ENCODE measurements at places on chromosomes 11 and 22.

DNA sequence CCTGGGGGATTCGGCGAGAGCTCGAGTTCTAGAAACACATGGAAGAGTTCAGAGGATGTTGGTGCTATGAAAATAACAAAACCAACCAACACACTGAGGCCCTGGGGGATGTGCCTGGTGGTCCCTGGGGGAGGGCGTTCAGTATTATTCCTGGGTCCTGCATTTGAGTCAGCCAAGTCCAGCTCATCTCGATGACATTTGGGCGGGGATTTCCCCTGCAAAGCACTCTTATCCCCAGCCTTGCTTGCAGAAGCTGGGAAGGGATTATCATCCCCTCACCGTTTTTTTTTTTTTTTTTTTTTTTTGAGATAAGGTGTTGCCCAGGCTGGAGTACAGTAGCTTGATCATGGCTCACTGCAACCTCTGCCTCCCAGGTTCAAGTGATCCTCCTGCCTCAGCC, 2.1 kb upstream of the SMIM38 start:
- DNase-seq, result no peak

DNA sequence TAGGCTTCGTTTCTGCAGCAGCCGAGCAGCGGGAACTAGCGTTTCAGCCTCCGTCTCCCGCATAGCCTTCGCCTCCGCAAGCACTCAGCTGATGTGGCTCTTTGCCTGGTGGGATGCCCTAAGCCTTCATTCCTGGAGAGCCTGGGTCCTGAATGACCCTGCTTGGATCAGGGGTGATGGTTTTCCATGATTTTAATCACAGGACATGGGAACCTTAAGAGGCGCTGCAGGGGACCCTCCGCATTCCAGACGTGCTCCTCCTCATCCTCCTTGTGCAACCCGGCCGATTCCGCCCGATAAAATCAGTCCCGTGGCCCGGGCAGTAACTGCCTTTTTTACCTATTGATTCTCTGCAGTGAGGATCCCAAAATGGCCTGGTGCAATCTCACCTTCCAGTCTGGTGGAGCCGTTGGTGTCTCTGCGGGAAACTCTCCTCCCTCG, 8.2 kb downstream of the C11orf21 start:
- no peak for DNase-seq

- no peak for DNase-seq
Measured at GRCh38 chr11:83078269-83078668, 6.6 kb upstream of the RAB30 start.

- no peak for DNase-seq
Measured at GRCh38 chr11:62556875-62557631, 10.4 kb upstream of the AHNAK start.

DNA sequence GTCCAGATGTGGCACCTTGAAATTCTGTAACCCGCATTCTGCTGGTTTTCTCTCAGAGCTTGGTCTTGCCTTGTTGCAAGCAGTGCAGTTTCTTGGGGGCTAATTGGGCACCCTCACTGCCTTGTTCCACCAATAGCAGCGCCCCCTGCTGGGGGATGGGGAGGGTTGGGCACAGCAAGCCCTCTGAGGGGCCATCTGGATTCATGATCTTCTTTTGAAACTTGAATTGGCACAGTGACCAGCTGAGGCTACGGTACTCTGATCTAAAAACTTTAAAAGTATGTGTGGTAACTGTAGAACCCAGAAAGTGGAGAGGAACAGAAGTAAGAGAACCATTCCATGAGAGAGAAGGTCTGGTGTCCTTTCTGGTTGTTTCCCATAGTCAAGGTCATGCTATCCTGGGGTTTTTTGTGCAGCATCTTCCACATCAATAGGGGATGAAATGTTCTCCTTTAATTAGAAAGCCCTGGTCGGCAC, 64.2 kb downstream of the MED15 start:
- peak; percentile 72 for DNase-seq

- no peak for DNase-seq
Measured at GRCh38 chr11:57303280-57303989, 21.3 kb downstream of the TNKS1BP1 start.

DNA sequence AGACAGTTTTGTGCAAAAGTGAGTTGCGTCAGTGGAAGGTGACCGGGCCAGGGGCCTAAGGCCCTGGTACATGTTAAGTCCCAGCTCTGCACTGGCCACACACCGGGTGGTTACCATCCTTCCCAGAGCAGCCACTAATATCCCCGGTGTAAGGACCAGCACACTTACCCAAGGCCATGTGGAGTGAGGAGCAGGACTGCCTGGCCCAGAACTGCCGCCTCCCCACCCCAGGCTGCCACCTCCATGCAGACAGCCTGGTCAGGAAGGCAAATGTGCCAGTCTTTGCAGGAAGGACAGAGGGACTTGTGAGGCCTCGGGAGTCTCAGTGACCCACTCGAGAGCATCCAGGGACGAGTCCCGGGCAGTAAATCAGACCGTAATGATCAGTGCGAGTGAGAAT, 102.9 kb downstream of the MORC2 start:
- DNase-seq, result no peak

GRCh38 chr11:62666259-62666926, 1.3 kb downstream of the CSKMT start:
- DNase-seq, result no peak

- DNase-seq, result no peak
Measured at GRCh38 chr11:102879801-102880200, 5.0 kb upstream of the MMP12 start.

- no peak for DNase-seq
Measured at GRCh38 chr11:46259971-46260560, 17.4 kb upstream of the CREB3L1 start.

GRCh38 chr11:131137046-131137445, 220.8 kb upstream of the SNX19 start:
- no peak for DNase-seq

- no peak for DNase-seq
Measured at GRCh38 chr11:2815762-2816496, 69.6 kb downstream of the CDKN1C start.

DNA sequence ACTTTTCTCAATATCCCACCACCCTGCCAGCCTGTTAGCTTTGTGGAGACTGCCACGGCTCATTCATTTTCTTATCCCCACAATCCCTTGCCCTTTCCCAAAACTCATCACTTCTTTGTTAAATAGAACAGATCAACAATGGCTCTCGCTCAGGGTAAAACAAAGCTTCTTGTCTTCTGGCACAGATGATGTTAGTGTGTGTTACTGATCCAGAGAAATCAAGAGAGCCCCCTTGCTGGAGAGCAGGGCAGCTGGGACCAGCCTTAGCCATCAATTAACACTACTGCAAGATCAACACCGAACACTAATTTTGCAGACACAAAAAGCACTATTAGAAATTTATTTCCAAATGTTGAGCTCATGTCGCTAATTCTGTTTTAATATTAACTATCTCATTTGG, 420.9 kb downstream of the TENM4 start:
- DNase-seq, result no peak

DNA sequence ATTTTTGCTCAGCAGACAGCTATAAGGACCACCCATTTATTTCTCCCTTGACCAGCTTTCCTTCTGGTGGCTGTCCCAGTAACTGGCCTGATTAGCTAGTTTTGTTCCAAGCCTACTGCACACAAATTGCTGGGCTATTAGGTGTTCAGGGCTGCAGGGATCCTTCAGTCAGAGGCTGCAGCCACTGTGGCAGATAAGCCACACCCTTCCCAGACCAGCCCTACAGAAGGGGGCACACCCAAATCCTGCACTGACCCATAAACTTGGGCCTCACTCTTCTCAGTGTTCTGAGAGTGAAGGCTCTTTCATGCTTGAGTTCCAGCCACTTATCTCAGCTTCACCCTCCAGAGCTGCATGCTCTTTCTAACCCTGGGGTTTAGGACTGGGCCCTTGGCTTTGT, 200.0 kb downstream of the AASDHPPT start:
- DNase-seq, result no peak

DNA sequence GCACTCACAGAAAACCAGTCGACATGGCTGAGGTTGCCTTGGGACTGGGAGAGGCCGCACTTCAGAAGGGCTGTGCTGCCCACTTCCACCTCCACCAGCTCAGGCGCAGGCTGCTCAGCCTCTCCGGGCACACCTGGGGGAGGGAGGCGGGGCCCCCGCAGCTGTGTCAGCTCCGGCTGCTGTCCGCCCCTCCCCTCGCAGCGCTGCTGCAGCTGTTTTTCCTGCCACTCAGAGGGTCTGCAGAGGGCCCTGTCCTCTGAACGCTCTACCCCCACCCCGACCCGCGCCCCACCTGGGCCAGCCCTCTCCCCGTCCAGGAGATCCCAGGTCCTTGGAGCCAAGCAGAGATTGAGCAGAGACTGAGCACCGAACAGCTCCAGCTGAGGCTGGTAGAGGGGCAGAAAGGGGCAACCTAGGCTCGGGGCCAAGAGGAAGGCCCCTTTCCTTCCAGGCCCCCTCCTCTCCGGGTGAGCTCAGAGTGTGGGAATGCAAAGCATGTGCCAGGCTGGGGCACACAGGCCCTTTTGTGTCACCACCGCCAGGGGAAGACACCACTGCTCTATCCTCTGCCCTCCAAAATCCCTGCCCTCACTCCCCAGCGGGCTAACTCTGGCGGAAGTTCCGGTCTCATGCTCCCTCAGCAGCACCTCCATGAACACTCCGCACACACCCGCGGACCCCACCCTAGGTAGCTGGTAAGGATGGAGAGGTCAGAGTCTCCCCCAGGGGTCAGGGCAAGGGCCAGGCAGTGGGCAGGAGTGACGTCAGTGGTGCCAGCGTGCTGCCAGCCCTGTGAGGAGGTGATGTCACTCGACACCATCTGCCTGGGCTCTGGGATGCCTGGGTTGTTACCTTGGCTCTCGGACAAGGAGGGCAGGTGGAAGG, 1.6 kb downstream of the MCAM start:
- peak; percentile 56 for DNase-seq

Data from A673 (cell line).